Spinal cord (tissue), 10 donors: ENCODE measurements at places on chromosomes 1 and 21.

DNA sequence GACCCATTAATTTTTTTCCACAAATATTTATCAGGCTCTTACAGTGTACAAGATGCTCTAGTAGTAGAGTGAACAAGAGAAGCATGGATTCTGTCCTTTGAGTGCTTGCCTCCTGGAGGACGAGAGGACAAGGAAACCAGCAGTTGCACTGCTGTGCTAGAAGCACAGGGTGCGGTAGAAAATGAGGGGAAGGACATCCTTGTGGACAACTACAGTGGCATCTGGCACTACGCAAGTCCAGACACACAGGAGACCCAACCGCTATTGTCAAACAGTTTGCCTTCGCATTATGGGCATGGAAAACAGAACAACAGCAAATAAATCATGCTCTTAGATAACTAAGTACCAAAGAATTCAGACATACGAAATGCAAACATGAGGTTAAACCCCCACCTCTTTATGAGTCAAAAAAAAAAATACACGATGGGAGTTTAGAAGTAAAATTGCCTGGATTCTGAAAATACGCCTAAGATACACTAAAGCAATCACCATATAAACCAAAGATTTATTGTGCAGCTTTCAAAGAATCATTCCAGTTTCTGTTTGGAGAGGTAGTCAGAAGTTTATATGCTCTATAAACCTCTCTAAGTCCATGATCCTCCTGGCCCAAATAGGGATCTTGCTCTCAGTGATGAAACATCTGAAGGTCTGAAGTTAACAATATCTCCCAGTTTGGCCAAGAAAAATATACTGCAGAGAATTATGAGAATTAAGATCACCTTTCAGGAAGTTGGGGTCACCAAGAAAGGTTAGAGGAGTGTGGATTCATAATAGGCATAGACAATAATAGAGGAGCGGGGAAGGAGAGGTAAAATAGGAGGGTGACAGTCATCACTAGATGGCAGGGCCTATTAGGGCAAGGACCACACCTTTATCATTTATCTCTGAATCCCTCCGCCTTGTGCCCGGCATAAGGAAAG is 307.8 kb downstream of the NFIA start:
- DNase-seq: no peak

DNA sequence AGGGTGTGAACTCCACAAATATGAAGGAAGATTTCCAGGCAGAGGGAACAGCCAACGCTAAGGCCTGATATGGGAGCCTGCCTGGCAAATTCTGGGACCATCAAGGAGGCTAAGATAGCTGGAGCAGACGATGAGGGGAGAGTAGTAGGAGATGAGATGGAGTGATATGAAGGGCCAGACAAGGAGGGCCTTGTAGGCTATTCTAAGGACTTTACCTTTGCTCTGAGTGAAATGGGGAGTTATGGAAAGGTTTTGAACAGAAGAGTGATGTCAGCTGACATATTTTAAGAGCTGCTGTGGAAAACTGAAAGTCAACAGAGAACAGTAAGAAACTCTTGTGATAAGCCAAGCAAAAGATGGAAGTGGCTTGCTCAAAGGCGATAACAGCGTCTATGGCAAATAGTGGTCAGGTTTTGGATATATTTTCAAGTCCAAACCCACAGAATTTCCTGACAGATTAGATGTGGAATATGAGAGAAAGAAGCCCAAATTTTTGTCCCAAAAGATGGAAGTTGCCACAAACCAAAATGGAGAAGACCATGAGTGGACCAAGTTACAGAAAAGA is 2.1 kb upstream of the TP53BP2 start:
- no peak for DNase-seq

DNA sequence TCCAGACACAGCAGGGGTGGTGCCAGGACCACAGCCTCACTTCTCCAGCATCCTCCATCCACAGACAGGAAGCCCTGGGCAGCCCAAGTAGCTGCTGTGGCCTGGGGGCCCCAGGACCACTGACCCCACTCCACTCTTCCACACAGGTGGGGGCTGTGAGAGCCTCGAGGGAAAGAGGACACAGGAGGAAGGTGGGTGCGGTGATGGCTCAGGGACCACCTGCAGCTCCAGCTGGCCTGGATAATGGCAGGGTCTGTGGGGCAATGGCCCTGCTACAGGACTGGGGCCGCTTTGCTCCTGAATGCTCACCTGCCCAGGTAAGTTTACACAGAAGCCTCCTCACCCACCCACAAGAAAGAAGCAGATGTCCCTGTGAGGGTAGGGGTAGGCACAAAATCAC is 18.3 kb upstream of the PRSS38 start:
- no peak for DNase-seq

- DNase-seq: no peak
Observed at GRCh38 chr1:88541596-88541995, 142.5 kb upstream of the PKN2 start.

DNA sequence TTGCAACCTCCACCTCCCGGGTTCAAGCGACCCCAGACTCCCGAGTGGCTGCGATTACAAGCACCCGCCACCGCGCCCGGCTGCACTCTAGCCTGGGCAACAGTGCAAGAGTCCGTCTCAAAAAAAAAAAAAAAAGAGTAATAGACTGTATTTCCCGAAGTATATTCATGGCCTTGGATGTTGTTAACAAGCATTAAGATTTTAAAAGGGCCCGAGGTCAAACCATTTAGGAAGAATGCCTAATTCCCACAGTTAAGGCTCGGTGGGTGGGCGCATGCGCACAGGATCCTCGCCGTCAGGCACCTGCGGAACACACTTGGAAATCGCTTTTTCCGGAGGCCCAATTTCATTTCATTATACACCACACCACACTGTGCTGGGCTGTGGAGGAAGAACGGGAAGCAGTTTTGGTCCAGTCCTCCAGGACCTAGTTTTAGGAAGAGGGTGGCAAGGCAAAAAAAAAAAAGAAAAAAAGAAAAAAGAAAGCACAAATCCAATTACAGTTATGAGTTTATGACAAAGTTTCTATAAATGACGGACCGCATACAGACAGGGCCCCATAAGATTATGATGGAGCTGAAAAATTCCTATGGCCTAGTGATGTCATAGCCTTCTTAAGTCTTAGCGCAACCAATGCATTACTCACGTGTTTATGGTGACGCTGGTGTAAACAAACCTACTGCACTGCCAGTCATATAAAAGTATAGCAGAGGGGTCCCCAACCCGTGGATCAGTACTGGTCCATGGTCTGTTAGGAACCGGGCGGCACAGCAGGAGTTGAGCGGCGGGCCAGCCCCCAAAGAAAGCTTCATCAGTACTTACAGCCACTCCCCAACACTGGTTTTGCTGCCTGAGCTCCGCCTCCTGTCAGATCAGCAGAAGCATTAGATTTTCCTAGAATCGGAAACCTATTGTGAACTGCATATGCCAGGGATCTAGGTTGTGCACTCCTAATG is 38.2 kb downstream of the H3-3A start:
- no peak for DNase-seq

GRCh38 chr1:192969091-192969490 is 90.1 kb downstream of the UCHL5 start:
- DNase-seq: no peak

DNA sequence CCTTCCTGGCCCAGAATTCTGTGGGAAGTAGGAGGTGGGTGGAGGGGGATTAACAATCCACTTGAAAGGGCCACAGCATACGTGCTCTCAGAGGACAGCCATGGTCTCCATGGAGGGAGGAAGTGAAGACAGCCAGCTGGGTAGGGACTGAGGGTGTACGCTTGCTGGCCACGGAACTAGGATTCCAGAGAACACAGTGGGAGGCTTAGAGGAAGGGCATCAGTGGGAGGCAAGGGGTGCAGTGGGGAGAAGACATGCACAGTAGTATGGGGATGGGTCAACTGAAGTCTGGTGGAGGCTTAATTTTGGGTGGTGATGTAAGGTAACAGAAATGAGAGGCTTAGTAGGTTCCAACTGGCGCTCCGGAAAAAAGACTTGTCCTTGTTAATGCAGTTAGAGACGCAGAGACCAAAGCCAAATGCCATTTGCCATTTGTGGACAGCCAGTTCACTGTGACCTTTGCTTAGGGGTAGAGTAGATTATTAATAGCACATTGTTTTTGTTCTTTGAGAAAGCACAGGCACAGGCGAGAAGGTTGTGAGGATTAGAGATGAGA is 103.0 kb downstream of the ZSCAN20 start:
- no peak for DNase-seq

GRCh38 chr1:10424034-10424433 is 6.2 kb upstream of the CENPS start:
- no peak for DNase-seq

DNA sequence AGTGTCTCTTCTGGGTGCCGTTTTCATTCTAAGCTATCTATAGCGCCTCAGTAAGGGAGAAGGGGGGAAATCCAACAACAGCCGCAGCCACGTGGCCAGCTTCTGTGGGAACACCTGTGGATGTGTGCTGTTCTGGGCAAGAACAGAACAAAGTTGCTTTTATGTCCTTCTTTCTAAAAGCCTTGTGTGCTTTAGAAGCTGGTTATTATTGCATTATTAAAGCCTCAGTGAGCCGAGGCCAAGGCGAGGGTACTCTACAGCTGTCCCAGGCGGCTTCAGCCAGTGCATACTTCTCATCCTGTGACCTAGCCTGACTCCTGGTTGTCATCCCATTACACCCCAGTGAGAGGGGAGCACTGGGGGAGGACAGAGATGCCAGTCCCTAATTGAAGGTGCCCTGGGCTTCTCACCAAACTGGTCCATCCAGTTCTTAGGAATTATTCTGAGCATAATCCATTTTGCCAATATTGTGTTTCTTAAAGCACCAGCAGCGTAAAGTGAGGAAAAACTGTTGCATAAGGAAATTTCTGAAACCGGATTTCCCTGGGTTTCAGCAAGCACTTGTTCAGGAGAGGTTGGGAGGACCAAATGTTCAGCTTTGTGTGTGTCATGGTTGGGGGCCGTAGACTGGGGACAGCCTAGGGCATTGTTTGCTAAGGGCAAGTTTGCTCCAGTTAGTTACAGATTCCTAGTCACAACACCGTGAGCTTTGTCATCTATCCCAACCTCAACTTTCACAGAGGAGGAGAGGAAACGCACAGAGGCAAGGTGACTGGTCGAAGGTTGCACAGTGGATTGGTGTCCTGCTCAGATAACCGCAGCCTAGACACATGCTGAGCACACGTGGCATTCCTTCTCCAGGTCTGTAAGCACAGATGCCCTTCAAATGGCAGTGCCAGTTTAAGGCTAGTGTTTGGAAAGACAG is 61.0 kb upstream of the ATP1A1 start:
- DNase-seq: no peak

DNA sequence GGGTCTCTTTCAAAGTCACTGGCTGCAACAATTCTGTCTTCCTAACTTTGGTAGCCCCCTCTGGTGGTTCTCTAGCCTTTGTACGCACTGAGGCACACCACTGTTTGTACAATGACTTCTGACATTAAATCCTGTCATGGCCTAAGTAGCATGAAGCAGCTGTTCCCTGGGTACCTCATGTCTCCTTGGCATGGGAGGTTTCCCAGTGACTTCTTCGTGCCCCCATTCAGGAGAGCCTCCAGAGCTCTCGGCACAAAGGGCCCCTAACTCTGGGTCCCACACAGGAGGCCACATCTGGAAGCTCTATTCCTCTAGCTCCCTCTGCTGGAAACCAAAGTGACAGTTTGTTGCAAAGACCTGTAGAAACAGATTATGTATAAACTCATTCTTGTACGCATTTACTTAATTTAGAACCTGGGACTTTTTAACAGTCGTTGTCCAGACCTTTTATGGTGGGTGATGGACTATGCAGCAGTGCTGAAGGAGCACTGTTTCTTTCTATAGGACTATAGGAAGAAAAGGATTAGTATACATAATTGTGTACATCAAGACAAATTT is 13.4 kb downstream of the SWT1 start:
- peak; percentile 74 for DNase-seq

- no peak for DNase-seq
Observed at GRCh38 chr21:43322805-43323204, 104.1 kb downstream of the SIK1 start.
